Fibroblast of the conjunctiva (primary cell): ENCODE measurements at places on chromosomes 2 and 18.

- DNase-seq, result no peak
Measured at GRCh38 chr2:6926071-6926732, 9.0 kb downstream of the RNF144A start.

DNA sequence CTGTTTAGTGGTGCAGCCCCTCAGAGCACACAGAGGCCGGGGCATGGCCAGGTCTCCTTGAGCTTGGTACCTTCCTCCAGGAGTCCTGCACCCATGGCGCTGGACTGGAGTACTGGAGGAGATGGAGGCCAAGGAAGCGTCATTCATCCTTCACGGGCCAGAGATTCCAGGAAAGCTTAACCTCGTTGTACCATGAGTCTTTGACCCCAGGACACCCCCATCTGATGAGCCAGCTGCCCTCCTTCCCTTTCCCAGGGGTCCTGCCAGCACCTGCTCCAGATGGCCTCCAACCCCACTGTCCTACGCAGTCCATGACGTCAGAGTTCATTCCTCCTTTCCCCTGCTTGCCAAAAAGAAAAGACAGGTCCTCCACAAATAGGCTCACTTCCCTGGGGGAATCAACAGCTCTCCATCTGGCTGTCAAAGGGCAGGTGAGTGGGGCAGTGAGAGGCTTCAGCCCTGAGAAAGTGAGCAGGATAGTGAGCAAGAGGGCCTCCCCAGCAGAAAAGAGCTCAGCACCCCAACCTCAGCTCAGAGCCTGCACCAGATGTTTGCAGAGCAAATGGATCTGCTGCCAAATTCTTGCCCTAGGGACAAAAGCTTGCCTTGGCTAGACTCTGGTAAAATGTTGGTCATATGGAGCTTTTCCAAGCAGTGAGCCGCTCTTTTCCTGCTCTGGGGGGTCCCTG lies 4.5 kb upstream of the NPPC start:
- DNase-seq, result no peak

- DNase-seq, result no peak
Measured at GRCh38 chr2:127611076-127611925, 34.7 kb upstream of the GPR17 start.

GRCh38 chr2:121583555-121583954 lies 52.9 kb downstream of the RNU4ATAC start:
- DNase-seq, result no peak

GRCh38 chr2:130957915-130958314 lies 121.2 kb downstream of the ARHGEF4 start:
- DNase-seq, result no peak

DNA sequence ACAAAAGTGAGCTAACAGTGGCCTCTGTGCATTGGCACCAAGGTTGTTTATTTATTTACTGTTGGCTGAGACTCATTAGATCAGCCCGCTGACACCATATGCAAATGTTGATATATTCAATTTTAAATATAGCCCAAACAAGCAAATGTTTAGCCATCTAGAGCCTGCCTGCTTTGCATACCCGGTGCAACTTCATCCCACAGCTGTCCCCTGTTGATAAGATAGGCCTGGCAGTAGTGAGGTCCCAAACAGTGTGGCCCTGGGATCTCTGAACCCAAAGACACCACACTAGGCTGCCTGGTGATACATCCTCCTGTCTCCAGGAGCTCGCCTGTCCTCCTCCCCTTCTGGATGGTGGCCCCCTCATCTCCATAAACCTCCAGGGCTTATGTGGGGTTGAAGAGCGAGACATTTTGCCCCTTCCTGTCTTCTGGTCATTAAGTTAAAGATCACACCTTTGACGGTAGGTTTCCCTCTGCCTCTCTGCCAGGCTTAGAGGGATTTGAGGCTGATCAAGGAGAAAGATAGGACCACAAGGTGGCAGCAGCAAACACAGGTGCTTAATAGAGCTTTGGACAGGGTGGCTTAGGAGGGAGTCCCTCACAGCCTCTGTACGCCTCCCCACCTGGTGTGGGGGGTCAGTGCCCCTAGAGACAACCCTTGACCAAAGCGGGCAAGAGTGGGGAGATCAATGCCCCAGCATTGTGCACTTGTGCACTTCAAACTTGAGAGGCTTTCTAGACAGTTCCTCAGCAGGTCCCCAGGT lies 23.7 kb upstream of the MYO5B start:
- DNase-seq, result no peak

DNA sequence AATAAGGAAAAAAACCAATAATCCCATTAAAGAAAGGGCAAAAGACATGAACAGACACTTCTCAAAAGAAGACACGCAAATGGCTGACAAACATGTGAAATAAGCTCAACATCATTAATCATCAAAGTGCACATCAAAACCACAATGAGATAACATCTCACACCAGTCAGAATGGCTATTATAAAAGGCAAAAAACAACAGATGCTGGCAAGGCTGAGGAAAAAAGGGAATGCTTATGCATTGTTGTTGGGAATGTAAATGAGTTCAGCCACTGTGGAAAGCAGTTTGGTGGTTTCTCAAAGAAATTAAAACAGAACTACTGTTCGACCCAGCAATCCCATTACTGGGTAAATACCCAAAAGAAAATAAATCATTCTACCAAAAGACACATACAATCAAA lies 285.6 kb downstream of the NR4A2 start:
- DNase-seq, result no peak

DNA sequence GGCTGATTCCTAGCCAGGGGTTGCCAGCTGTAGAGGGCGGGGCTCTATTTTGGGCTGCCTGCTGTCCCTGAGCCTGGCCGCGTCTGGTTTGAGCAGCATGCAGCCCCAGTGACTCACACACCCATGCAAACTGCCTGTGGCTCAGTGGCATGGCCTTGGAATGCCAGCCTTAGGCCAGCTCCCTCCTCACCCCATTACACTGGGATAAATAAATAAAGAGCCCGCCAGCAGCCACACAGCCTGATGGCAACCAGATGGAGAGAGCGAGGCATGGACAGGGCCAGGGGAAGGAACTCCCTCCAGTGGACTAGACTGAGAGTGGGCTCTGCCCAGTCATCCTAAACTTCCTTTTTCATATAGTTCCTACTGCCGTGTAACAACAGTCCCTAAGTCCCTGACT lies 18.3 kb downstream of the NHEJ1 start:
- DNase-seq, result peak; percentile 65

- no peak for DNase-seq
Measured at GRCh38 chr2:27795868-27796277, 24.4 kb downstream of the MRPL33 start.

DNA sequence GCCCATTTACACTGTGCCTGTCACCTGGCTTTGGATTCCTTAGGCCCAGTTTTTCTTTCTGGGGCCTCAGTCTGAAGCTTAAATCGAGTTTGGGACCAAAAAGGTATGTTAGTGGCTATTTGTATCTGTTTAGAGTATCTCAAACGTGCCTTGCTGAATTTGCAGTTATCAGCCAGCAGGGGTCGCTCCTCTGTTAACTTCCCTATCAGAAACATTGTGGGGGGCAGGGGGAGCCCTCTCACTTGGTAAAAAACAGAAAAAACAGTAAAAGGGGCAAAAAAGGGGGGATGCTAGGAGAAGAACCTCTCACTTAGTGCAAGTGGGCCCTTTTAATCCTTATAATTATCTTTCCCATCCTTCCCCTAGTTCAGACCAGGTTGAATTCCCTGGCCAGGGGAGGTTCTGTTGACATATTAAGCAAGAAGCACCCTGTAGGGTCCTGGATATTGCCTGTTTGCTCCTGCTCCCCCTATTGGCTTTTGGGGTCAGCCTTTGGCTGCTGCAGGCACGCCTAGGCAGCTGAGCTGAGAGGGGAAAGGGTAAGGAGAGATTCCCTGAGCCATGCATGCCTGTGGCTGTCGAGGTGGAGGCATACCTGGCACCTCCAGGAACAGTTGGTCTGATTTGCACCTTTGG lies 8.8 kb upstream of the IFIH1 start:
- DNase-seq, result no peak

DNA sequence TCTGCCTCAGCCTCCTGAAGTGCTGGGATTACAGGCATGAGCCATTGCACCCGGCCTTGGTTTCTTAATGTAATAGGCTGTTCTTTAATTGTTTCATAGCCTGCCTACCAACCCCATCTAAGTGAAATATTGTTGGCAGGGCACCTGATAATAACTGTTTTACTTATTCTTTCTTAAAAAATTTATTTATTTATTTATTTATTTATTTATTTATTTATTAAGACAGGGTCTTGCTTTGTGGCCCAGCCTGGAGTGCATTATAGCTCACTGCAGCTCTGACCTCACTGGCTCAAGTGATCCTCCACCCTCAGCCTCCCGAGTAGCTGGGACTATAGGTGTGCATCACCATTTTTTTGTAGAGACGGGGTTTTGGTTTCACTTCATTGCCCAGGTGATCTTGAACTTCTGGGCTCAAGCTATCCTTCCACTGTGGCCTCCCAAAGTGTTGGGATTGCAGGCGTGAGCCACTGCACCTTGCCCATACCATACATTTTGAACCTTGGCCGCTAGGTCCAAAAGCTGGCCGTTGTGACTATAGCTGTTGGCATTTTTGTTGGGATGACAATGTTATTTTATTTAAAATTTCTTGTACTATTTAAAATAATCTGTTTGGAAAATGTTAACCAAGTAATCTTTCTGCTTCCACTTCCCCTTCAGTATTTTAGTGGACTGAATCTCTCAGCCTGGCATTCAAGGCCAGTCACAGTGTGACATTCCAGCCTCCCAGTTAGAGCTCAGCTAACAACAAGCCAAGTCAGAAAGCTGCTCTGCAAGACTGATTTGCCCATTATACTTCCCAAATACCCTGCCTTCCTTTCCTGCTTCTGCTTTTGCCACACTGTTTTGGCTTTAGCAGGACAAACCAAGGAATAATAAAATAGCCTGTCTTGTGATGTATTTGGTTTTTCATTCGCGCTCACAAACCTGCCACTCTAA lies 52.4 kb downstream of the BABAM2 start:
- DNase-seq, result no peak

DNA sequence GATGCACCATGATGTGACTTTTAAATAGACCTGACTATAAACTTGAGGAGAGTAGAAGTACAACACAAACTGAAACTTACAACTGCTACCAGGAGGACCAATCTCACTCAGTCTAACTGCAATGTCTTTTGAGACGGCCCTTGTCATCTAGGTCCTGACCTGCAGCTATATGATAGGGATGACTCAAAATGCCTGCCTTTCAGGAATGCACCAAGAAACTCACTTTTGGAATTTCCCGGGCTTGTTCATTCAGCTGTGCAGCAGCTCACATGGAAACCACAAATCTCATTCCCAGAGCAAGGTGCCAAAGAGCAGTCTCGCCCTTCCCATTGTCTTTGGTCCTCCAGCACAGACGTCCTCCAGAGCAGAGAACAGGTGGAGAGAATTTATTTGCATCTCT lies 113.7 kb downstream of the SPOPL start:
- DNase-seq, result no peak

- no peak for DNase-seq
Measured at GRCh38 chr18:78527984-78528383, 451.6 kb upstream of the SALL3 start.

DNA sequence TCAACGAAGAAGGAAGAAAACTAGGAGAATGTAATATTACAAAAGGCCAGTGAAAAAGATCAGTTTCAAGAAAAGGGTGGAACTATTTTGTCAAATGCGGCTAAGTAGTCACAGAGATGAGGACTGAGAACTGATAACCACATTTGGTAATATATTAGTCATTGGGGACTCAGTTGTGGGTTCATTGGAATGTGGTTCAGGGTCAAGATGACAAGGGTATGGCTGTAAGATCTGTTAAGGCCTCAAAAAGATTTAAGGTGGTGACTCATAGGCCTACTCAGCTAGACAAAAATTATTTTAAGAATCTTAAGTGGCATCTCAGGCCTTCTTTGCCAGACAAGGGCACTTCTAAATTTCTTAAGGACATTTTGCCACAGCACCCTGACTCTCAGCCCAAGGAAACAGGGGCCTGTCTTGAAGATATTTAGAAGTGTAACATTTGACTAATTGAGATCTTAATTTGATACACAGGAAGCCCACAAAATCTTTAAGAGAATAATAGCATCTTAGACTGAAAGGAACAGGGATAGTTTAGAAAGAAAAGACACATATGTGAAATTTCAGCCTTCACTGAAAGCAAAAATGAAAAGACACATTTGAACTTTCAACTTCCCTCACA lies 81.3 kb downstream of the STRADB start:
- peak; percentile 8 for DNase-seq

- DNase-seq, result no peak
Measured at GRCh38 chr2:217263756-217264155, 403.9 kb upstream of the TNP1 start.

DNA sequence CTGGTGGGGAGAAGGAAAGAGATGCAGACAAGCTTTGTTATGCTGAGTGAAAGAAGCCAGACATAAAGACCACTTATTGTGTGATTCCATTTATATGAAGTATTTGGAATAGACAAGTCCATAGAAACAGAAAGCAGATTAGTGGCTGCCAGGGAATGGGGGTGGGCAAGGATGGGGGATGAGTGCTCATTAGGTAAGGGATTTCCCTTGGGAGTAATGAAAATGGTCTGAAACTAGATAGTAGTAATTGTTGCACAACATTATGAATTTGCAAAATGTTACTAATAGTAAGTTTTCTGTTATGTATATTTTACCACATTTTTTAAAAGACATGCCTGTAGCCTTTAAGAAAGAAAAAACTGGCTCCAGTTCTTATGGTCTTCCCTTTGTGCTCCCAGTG lies 154.9 kb downstream of the LNPK start:
- no peak for DNase-seq

GRCh38 chr2:227310756-227311110 lies 14.3 kb upstream of the MFF start:
- DNase-seq, result no peak

- no peak for DNase-seq
Measured at GRCh38 chr2:27296481-27296880, 11.8 kb downstream of the UCN start.

GRCh38 chr2:73601780-73602179 lies 40.4 kb downstream of the NAT8 start:
- no peak for DNase-seq

- peak; percentile 29 for DNase-seq
Measured at GRCh38 chr2:20650393-20650876, 463 bp downstream of the HS1BP3 start.

DNA sequence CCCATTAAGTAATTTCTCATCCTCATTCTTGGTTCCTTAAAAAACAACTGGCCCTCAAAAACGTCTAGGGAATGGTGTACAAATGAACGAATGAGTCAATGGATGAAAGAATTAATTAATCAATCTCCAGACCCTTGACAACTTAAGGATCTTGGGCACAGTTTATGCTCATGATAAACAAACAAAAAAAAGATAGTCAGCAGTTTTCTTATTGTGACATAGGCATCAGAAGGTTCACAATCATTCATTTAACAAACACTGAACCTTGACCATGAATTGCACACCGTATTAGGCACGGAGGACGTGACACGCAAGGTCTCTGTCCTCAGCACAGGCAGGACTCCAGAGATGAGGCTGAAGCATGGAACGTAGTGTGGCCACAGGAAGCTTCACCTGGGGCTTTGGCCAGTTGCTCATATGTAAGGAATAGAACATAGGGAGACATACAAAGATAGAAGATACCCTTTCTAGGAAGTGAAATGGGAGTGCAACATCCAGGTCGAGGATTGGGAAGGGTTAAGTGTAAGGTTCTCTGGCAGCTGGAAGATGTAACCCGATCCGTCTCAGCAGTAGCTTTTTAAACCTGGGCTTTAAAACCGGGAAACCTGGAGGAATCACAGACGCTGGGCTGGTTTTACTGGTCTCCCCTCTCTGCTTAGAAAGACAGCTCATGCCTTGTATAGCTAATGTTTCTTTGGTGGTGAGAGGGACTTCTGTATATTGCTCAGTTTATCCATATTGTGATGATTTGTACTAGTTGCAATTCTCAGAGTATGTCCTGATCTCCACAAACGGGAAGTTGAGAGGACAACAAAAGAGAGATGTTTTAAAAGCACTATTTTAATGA lies 8.9 kb upstream of the LTBP1 start:
- no peak for DNase-seq
